CD4-positive, alpha-beta T cell treated with Interleukin-4 for 1 hour (primary cell): ENCODE measurements at places on chromosomes 6 and 20.

GRCh38 chr6:102085257-102085656 is 691.7 kb downstream of the GRIK2 start:
- DNase-seq, result no peak

DNA sequence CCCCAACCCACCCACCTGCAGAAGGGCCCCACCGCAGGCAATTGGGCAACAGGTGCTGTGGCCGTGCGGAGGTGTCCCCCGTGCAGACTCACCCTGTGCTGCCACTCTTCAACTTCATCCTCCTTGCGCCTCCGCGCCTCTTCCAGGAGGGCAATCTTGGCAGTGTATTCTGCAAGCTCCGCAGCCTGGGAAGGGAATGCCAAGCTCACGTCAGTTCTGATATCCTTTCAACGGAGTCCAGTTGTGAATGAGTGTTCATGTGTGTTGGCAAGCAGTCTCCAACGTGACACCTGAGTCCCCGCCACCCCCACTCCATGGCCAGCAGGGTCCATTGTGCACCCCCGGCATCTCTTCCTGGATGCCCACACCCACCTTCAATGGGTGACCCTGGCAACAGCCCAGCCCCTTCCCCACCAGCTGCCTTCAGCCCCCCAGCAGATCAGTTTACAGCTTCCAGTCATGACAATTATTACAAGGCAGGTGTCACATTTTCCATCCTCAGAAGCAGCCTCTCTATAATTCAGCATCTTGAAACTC is 49.9 kb downstream of the EZR start:
- peak; percentile 31 for DNase-seq

DNA sequence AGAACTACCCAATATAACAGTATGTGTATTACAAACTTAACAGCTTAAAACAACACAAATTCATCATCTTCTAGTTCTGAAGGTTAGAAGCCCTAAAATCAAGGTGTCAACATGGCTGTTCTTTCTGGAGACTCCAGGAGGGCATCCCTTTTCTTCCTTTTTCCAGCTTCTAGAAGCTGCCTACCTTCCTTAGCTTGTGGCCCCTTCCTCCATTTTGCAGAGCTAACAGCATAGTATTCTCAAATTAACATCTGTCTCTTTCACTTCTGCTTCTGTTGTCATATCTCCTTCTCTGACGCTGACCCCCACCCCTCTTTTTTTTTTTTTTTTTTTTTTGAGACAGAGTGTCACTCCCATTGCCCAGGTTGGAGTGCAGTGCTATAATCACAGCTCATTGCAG is 52.8 kb upstream of the AKIRIN2 start:
- DNase-seq, result no peak

GRCh38 chr6:67165606-67166005 is 1458.6 kb upstream of the EYS start:
- no peak for DNase-seq

- no peak for DNase-seq
Measured at GRCh38 chr20:37538003-37538402, 10.3 kb upstream of the BLCAP start.

DNA sequence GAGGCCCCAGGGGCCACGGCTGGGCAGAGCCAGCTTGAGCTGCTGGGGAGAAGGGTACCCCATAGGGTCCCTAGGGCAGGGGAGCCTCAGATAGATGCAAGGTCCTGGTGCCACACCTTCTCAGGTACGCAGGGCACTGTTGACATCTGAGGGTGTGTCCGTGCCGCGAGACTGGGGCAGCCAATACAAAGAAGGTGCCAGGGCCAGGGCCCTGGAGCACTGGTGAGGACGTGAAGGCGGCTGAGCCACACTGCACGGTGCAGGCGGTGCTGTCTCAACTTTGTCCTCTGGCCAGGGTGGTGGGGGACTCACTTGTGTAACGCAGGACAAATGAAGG is 649 bp upstream of the LRRC73 start:
- no peak for DNase-seq

DNA sequence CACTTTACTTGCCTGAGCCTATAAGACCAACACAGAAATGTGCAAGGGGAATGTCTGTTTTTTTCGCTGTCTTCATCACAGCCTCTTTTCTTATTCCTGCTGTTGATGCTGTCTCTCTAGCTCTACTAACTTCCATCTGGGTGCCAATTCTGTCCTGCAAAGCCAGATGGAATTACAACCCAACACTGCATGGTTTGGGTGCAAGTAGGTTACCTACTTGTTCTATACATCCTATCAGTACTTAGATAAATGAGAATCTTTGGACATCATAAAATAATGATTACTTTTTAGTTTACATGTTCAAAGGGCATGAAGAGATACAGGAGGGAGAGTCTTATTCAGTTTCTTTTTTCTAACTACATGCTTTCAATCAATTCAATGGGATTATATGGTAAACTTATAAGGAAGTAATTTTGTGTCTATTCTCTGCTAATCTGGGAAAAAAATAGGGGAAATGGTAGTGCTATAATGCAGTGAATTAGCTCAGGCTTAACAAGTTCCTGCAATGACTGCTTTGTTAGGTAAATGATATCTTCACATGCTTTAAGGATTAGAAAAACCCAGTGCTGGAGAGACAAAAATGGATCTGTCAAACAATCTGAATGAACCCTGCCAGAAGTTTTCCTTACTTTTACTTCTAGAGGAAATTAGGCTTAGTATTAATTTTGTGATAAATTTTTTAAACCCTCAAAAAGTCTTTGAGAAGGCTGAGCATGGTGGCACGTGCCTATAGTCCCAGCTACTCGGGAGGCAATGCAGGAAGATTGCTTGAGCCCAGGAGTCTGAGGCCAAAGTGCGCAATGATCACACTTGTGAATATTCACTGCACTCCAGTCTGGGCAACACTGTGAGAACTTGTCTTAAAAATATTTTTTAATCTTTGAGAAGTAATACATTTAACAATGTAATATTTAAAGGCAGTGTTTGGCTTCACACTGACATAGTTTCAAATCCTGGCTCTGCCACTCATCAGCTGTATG is 86.5 kb upstream of the E2F3 start:
- no peak for DNase-seq

DNA sequence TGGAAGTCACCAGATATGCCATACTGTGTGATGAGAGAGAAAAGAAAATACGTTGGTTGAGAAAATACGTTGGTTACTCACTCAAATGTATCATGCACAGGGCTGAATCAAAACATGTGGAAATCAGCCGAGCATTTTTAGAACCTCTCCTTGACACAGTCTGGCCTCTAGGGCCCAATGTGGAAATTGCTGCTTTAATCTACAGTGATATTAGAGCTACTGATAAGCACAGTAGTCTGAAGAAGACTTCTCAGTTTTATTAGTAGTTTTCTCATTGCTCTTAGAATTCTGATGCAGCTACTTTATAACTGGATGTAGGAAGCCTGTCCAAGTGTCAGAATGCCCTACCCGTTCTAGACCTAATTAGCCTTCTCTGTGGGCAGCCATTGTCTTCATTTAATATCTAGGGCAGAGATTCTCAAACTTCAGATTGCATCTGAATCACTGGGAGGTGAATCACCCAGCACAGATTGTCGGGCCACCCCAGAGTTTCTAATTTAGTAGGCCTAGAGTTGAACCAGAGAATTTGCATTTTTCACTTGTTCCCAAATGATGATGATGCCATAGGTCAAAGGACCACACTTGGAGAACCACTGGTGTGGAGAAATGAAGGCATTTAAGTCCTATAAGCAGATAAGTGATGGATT is 229.1 kb downstream of the PLCB1 start:
- DNase-seq, result no peak

DNA sequence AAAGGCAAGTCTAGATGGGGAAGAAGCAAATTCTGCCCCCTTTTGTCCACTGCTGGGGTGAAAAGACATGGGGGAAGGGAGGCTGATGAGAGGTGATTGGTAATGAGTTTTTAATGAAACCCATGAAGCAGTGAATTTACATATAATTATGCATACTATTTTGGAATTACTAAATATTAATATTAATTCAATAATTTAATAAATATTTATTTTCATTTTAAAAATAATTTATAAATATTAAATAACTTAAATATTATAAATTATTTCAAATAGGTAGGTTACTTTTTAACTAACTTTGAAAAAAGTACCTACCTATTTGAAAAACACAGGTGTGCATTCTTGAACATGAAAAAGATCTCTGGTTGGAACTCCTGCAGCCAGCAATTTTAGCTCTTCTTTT is 138.1 kb upstream of the GPR6 start:
- no peak for DNase-seq

DNA sequence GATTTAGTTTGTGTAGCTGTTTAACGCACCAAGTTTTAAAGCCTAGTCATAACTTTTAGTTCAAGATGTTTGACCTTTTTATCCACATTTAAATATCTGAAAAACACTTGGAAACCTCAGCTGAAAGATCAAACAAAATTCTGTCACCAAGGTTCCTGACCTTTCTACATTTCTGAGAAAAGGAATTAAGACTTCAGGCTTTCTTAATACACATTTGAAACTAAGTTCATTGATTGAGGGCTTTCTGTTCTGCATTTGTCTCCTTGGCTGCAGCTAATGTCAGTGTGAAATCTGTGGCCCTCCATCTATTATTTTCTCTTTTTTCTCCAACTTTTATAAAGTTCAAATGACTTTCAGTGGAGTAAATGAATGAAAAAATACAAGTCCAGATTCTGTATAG is 22.7 kb upstream of the FBXL4 start:
- DNase-seq, result no peak

DNA sequence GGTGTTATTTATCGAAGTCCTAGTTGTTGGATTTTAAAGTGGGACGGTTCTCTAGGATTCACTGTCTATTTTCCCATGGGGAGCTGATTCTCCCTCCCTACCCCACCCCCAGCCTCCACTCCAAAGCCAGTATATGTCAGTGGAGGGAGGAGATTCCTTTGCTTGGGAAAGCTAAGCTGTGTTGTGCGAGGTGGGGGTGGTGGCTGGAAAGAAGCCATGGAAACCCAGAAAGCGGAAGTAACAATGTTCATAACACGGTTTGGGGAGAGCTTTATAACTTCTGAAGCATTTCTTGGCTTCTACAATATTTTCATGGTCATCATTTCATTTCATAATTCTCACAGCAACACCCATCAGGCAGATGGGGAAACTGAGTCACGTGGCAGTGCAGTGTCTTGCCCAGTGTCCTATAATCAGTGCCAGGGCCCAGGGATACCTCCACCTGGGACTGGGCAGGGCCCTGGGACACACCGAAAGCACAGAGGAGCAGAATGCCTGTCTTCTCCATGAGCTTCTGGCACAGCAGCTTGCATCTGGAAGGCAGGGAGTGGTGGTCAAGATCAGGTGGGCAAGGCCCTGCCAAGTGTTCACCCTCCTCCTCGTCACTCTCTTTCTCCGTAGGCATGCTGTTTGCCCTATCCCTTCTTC is 4.5 kb downstream of the SUN5 start:
- DNase-seq, result no peak

- DNase-seq, result no peak
Measured at GRCh38 chr6:135002229-135002844, 52.3 kb downstream of the HBS1L start.

- DNase-seq, result no peak
Measured at GRCh38 chr6:47679322-47679906, 19.0 kb upstream of the ADGRF4 start.

GRCh38 chr6:15292721-15293302 is 46.9 kb downstream of the JARID2 start:
- no peak for DNase-seq

- no peak for DNase-seq
Measured at GRCh38 chr20:23629017-23629541, 8.7 kb downstream of the CST3 start.

DNA sequence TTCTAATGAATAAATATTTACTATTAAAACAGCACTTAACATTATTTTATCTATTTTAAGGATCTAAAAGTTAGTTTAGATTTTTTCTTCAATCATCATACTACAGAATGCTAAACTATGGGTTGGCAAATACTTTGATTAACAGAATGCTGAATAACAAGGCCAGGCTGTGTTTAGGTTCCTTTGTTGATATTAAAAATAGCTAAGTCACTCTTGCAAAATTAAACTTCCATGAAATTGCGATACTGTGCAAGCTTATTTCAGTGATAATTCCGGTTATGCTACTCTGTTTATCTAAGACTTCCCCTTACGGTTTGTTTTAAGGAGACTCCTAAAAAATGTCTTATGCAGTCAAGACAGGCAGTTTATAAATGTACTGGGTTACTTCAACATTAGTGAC is 2.8 kb downstream of the RNF24 start:
- DNase-seq, result no peak

DNA sequence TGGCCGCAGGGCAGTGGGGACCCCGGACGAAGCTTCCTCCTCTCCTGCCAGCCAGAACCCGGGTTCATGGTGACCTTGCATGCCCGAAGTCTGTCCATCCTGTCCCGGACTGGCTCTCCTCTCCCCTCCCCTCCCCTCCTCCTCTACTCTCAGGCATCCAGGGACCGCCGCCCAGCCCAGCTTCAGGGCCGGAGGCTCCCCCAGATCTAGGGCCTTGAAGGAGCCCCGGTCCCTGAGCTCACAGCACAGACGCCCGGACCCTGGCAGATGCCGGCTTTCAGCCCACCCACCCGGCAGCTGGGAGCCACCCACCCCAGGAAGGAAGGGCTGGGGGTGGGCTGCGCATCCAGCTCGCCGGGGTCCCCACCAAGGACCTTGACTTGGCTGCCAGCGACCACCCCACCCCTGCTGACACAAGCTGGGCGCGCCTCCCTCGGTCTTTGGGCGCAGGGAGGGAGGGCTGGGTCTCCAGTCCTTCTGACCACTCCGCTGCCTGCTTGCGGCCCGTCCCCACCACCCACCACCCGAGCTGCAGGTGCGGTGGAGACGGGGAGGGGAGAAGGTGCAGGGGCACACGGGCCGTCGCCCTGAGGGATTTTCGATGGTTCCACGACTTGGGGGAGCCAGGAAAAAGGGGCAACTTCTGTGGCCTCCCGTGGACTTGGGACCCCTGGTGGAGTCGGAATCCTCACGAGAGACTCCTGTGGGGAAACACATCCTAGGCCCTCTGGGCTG is 5.8 kb upstream of the ABHD16B start:
- DNase-seq, result no peak

DNA sequence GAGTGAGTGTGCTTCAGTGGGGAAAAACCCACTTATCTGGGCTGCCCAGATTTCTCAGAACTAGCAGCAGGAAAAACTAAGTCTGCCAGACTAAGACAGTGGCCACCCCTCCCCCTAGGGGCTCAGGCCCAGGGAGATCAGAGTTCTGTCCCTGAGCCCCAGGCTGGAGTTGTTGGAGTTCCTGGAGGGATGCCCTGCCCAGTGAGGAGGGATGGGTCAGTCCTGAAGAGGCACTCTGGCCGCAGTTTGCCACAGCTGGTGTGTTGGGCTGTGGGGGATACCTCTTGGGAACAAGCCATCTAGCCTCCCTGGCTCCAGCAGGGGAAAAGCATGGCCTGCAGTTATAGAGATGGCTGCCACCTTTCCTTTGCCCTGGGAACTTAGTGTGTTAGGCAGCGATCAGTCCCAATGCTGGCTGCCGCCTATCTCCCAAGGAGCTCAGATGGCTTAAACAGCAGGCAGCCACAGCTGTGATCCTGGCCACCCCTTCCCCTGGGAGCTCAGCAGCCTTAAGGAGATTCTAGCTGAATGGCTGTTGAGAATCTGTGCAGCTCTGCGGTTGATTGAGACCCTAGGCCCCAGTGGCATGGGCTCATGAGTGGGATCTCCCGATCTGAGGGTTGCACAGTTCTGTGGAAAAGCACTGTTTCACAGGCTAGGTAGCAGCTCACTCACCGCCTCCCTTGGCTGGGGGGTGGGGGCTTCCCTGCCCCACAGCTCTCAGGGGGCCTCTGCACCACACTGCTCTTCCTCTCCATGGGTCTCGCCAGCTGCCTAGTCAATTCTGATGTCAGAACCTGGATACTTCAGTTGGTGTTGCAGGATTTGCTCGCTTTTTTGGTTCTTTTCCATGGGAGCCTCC is 13.2 kb downstream of the SIRPG start:
- no peak for DNase-seq

- no peak for DNase-seq
Measured at GRCh38 chr6:4506223-4506622, 270.0 kb upstream of the CDYL start.
